Fibroblast of the aortic adventitia (primary cell): ENCODE measurements at places on chromosomes 3 and 15.
A peak's percentile ranks its signal among the peaks of the same experiment; 100 is the strongest.

GRCh38 chr3:117695321-117695720 is 985.7 kb downstream of the TUSC7 start:
- peak; percentile 93 for DNase-seq

GRCh38 chr15:87099916-87100315 is 1020.2 kb downstream of the AGBL1 start:
- DNase-seq = no peak

DNA sequence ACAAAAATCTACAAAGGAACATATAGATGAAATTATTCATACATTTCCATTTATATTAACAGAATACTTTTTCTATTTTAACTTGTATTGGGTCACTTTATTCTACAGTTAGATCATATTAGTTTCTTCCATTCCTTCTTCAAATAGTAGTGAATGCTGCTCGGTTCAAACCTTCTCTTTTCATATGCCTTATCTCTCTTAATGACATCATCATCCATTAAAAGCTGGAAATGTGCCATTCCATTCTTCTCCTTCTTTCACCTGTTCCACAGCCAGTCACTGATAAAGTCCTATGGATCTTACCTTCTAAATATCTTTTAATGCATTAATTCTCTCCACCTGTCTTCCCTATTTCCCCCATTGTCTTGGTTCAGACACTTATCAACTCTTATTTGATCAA is 358.0 kb upstream of the POU1F1 start:
- DNase-seq = no peak

DNA sequence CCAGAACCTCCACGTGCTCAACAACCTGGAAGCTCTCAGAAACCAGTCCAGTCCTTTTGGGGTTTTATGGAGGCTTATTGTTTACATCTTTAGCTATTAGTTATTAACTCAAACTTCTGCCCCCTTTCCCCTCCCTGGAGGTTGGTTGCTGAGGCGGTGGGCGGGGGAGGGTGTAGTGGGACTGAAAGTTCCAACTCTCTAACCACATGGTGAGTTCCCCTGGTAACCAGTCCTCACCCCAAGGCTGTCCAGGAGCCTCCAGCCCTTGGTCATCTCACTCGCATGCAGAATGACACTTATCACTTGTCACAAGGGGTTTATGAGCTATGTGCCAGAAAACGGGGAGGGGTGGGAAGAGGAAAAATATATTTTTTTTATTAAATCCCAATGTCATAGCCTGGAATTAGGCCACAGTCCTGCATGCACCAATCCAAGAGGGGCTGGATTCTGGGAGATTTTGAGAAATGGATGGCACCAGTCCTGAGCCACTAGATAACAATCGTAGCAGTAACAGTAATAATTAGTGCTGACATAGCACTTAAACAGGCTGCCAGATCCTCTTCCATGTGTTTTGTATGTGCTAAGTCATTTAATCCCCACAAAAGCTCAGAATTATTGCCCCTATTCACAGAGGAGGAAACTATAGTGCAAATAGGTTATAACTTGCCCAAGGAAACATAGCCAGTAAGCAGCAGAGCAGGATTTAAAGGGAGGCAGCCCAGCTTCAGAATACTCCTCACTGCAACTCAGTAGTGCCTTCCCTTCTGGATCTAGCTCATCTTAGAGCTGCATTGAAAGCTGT is 85.7 kb downstream of the CRYGS start:
- no peak for DNase-seq

DNA sequence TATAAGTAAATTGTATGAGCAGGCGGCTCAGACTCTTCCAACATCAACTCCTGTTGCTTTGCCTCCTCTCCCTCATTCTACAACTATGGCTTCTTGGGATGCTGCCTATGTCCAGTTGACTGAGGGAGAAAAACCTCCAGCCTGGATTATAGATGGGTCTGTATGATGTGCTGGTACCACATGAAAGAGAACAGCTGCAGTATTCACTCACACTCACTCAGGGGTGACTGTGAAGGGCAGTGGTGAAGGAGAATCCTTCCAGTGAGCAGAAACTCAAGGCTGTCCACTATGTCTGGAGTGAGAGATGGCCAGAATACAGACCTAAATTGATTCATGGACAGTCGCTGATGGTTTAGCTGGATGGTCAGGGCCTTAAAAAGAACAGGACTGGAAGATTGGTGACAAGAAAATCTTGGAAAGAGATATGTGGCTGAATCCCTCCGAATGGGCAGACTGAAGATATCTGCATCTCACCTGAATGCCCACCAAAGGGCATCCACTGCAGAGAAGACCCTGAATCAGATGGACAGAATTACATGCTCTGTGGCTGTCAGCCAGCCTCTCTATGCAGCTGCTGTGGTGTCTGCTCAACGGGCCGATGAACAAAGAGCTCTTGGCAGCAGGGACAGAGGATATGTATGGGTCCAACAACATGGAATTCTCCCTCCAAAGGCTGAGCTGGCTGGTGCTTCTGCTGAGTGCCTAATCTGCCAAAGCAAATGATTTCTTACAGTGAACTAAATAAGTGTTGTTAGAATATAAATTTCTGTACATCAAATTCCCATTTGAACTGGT is 1.9 kb upstream of the BCL2L10 start:
- DNase-seq = peak; percentile 25

DNA sequence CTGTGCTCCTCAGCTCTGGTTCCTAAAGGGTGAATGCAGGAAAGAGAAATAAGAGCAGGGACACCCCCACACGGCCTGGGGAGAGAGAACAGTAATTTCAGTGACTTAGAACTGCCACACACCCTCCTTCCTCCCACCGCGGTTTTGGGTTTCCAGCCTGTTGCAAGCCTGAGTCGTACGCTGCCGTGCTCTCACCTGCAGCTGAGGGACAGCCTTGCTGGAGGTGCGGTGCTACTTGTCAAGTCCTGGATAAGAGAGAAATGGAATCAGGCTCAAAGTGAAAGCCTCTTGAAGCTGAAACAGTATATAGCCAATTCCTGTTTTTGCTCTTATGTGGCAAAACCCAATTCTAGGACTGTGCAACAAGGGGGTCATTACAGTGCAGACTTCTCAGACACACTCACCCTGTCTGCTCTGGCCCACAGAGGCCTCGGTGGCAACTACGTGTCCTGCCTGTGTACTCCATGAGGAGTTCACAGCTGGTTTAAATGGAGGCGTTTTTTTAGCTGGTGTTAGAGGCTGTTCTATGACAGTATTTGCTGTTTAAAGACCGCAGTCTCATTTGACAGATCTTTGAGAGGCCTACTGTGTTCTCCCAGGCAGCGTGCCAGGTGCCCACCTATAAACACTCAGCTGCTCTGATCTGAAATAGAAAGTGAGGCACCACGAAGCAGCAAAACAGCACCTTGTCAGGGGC is 42.9 kb downstream of the TBC1D2B start:
- no peak for DNase-seq

DNA sequence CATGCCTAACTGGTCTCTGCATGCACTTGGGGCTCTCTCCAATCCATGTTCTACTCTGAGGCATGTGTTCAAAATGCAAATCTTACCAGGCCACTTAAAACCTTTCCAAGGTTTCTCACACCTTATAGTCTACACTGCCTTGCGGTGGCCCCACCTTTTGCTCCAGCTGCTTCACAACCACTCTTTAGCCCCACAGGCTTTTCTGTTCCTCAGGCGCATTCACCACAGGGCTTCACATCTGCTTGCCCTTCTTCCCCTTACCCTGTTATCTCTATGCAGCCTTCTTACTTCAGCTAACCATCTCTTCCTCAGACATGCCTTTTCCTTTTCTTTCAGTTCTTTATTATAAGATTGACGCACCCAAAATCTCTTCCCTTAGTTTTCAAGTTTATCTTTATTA is 37.8 kb downstream of the MINDY4B start:
- DNase-seq = no peak
